ENCODE measurements at places on chromosomes 5 and 9. TPM values are rescaled to one million over a fixed set of nuclear protein-coding genes. Genes with fewer than 3 reads are reported as not detected.

CCDC171 gene
- total RNA-seq = 0.77 TPM

DNA sequence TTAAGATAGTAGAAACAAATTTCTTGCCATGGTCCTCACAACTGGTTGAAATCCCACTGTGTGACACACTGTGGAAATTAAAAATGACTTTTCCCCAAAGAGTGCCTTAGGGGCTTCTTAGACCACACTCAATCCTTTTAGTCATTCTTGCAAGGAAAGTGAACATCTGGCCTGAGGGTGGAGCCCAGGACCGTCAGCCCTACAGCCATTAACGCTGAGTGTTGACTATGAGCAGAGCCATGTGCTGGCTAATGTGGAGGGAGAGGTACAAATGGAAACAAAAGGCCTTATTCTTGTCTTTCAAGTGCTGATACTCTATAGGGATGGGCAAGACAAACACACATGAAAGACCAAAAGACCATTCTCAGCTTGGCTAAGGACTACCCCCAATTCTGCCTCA lies 456.5 kb downstream of the ZSWIM6 start:
- no peak for DNase-seq

ZBTB5 gene
- total RNA-seq = 5.7 TPM

- no peak for DNase-seq
Observed at GRCh38 chr5:68403301-68403700, 187.7 kb downstream of the PIK3R1 start.

ENG gene
- total RNA-seq = 23.0 TPM

TMEM167A gene
- 46.2 TPM for total RNA-seq

TSLP gene
- total RNA-seq = not detected

DNA sequence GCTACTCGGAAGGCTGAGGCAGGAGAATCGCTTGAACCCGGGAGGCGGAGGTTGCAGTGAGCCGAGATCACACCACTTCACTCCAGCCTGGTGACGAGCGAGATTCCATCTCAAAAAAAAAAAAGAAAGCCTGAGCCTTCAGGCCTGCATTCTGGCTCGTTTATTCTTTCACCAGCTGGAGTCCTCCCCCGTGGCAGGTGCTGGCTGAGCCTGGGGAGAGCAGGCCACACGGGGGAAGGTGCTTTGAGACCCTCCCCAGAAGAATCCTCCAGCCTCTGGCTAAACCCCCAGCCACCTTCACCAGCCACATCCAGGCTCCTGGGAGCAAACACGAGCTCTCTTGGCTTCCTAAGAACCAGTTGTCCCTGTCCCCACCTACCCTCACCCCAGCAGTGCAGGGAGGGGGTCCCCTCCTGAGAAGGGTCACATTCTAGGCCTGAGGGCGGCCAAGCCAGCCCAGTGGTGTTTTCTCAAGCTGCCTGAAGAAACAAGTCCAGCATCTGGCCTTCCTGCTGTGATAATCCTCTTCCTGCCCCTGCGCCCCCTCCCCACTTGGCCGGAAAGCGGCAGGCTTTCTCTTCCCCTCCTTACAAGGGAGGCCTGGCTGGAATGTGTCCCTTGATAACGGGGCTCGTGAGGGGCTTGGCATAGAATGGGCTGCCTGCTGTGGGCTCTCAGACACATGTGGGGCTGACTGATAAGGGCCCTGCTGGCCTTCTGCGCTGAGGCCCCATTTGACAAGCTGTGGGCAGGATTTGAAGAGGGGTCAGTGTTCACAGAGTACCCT lies 41.5 kb downstream of the PLPP7 start:
- no peak for DNase-seq

- DNase-seq = peak; percentile 54
Observed at GRCh38 chr5:181204826-181205760, at the start of gene TRIM7. TRIM7 (minus strand) TSS chr5:181205196; CDS start chr5:181205110, 86 bp downstream.

GRCh38 chr5:36301858-36302603 lies at the start of gene RANBP3L:
RANBP3L (minus strand) TSS chr5:36301902; CDS start chr5:36301416, 486 bp downstream.
- DNase-seq = peak; percentile 24

- DNase-seq = no peak
Observed at GRCh38 chr5:16929831-16930230, 6.3 kb downstream of the MYO10 start.

EPB41L4B gene
- 3.6 TPM for total RNA-seq

GRCh38 chr9:99438596-99438995 lies 216.5 kb downstream of the SEC61B start:
- DNase-seq = no peak

SIMC1 gene
- total RNA-seq = 9.4 TPM

CNTRL gene
- total RNA-seq = 6.1 TPM

RRAGA gene
- total RNA-seq = 26.1 TPM

GRCh38 chr9:81822967-81823366 lies 105.3 kb upstream of the SPATA31D4 start:
- DNase-seq = peak; percentile 44

GRCh38 chr5:128408622-128409021 lies 129.4 kb downstream of the FBN2 start:
- no peak for DNase-seq

DNA sequence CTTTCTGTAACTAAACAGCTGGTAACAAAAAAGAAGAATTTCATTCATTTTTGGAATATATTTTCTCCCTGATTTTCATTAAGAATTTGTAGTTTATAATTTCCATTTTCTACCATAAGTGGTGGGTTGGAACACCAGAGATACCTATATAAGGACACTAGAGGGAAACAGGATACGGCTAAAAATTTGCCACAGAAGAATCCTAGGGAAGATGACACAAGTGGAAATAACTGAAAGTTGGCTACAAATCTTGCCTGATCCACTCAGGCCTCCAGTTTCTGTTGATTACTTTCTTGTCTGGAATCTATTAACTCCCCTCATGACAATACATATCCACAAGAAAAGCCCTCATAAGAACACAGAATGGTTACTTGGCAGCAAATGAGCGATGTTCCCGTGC lies 46.8 kb downstream of the FREM1 start:
- DNase-seq = no peak

DNA sequence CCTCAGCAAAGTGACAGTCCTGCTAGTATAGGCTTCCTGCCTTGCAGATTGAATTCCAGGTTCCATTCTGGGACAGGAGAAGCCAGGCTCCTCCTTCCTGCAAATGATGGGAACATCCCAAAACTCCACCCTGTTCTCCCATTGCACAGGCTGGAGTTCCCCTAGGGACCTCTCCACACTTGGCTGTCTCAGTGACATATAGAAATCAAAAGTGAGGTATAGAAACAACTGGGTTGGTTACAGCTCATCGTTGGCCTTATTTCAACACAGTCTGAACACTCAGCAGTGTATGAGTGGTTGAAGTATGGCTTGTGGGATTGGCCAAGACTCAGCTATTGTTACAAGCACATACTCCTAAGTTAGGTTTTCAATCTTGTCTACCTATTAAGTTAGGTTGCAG lies 157.8 kb upstream of the FTMT start:
- peak; percentile 43 for DNase-seq

- no peak for DNase-seq
Observed at GRCh38 chr5:172642051-172642409, 967 bp downstream of the NEURL1B start.

DNA sequence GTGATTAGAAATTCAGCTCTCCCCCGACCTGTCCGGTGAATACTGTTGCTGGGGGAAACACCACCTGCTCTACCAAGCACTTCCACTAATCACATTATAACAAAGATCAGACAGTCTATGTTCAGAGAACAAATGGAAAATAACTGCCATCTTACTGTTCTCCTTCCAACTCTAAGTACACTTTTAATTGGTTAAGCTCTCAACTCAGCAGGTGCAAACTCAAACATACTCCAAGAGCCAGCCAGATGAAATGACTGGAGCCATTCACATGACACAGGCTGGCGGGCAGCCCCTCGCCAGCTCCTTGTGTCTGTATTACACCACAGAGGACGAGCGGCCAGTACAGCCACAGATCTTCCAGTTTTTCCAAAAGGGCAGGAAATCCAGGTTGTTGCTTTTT lies 16.1 kb downstream of the LIFR start:
- DNase-seq = no peak

DNA sequence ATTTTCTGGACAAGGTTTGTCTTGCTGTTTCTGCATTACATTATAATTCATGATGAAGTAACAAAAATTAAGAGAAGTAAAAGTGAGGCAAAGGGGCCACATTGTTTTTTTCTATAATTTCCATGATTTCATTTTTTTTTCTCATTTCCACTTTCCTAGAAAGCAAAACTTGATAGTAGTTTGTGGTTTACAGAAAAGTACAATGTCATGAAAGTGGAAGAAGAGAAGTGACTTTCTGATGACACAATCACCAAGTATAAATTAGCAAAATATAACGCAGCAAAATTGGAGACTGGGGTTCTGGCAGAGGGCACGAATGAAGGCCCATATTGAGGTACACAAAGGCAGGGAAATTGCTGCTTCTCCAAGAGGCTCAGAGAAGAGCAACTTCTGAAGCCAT lies 5.0 kb upstream of the IFNA14 start:
- DNase-seq = no peak

DNA sequence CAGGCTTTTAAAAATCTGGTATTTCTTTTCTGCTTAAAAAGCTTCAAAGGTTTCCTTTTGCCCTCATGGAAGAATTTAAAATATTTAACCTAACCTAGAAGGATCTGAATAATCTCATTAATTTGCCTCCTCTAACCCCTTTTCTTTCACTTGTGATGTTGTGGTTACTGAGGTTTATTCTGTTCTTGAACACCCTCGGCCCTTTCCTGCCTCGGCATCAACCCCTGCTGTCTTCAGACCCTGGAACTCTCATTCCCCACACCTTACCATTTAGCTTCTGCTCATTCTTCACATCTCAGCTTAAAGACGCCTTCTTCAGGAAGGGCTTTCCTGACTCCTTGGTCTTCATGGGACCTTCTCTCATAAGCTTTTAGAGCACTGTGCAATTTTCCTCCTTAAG lies 131.4 kb upstream of the MAN2A1 start:
- no peak for DNase-seq
